Skeletal muscle cell (primary cell): ENCODE measurements at places on chromosomes 1 and 21.
A peak's percentile ranks its signal among the peaks of the same experiment; 100 is the strongest.

DNA sequence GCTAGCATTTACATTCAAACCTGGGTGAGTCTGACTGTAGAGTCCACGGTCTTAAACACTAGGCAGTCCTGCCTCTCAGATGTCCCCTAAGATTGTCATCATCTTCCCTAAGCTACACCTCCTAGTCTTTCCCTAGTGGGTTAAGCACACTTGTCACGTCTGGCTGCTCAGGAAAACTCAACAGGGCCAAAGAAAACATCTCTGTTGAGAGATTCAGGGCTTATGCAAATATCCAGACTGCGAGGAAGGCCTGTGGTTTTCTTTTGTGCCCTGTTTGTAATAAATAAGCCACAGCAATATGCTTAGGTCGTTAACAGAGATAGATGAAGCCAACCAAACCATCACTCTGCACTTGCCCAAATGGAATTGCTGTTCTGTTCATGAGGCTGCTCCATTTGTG is 472.6 kb upstream of the DEPDC1 start:
- DNase-seq = no peak

GRCh38 chr1:156704930-156705320 is 458 bp downstream of the CRABP2 start:
- no peak for DNase-seq

- DNase-seq = no peak
Measured at GRCh38 chr1:184416481-184416880, 29.7 kb downstream of the C1orf21 start.

GRCh38 chr1:2143814-2144500 is 50.6 kb downstream of the FAAP20 start:
- no peak for DNase-seq

GRCh38 chr1:53986458-53986857 is 31.5 kb downstream of the LDLRAD1 start:
- DNase-seq = no peak

DNA sequence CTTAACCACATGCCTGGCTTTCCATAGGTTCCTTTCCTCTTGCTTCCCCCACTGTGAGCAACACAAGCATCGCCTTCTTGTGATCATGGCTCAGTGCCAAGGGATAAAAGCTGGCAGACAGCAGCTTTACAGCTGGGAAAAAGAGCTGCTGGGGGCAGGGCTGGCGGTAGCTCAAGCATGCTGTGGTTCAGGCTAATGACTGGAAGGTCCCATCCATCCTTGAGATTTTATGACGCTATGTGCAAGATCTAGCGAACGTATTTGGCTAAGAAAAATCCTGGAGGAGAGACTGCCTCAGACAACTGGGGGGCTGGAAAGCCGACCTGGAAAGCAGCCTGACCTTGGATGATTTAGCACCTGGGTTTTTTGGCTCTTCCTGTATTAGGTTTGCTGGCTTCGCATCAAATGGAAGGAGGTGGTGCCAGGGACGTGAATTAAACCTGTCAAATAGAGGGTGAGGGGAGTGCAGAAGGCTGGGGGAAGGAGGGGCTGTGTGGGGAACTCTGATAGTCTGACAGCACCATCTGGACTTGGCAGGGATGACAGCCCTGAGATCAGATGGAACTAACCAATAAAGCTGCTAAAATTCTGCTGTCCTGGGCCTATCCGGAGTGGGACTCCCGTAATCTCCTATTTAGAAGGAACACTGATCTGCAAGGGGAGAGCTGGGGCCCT is 34.8 kb downstream of the ZMYND12 start:
- DNase-seq = peak; percentile 95

- DNase-seq = no peak
Measured at GRCh38 chr1:150388241-150388640, 24.3 kb downstream of the RPRD2 start.

GRCh38 chr1:40423264-40423642 is 27.0 kb upstream of the ZFP69B start:
- no peak for DNase-seq

DNA sequence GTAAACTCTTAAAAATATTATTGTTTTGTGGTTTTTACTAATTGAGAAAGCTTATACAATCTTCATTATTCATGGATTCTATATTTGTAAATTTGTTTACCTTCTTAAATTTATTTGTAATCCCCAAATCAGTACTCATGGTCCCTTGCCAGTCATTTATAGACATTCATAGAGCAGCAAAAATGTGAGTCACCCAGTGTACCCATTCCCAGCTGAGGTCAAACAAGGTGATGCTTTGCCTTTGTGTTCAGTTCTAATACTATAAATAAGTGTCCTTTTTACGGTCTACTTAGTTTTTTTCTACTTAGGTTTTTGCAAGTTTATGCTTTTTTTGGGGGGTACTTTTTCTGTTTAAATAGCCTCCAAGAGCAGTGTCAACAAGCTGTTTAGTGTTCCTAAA is 36.1 kb downstream of the SORT1 start:
- no peak for DNase-seq

- DNase-seq = no peak
Measured at GRCh38 chr1:211842518-211842917, 12.0 kb upstream of the LPGAT1 start.

GRCh38 chr1:48333316-48333715 is 110.8 kb downstream of the SLC5A9 start:
- no peak for DNase-seq

GRCh38 chr1:228031276-228031995 is 24.6 kb downstream of the WNT3A start:
- DNase-seq = no peak

DNA sequence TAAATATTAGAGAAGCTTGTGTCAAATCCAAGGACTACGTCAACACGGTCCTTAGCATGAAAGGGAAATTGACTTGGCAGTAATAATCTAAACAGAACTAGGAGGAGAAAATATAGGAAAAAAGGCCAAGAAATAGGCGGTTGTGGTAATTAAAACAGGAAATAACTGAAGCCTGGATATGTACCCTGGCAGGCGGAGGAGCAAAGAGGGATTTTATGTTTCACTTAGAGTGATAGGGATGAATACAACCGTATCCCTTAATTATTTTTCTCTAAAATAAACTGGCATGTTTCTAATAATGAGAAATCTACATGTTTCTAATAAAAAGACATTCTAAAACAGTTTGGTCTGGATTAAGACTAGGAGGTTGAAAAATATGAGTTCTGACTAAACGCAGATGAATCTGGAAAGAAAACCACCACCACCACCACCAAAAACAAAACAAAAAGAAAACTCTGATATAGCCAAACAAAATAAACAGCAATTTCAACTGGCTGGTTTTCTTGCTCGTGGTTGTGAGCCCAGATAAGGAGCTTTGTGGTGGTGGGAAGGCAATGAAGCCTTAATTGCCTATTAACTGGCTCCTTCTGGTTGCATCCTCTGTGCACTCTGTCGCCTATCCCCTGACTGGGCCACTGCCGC is 334.2 kb upstream of the SNX7 start:
- DNase-seq = no peak

DNA sequence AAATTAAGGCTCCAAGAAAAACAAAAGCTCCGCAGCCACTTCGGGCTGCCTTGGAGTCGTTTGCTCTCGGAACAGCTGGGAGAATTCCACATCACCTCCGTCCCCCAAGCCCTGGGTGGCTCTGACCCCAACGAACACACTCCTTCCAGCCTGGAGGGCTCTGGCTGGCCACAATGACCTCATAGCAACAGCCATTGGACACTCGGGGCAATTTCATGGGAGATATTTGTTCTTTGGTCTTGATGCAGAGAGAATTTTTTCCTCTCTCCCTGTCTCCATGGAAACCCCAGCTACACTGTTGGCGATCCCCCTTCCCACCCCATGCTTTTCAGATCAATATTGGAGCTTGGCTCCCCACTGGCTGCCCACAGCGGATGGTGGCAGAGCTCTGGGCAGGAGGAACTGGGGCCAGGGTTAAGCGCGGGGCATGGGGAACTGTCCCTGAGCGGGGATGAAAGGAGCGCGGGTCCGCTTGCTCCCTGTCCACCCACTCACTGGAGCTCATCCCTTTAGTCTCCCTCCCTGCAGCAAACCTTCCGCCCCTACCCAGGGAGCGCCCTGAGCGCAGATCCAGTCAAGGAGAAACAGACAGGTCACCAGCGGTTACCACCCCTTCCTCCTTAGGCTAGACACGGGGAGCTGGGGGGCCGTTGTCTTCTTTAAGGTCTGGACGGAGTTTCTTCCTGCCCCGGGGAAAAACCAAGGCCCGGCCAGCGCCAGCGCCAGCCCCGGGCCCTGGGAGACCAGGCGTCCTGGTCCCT is 1.2 kb downstream of the WNT4 start:
- no peak for DNase-seq

- DNase-seq = no peak
Measured at GRCh38 chr1:115454837-115455511, 116.9 kb upstream of the NGF start.

DNA sequence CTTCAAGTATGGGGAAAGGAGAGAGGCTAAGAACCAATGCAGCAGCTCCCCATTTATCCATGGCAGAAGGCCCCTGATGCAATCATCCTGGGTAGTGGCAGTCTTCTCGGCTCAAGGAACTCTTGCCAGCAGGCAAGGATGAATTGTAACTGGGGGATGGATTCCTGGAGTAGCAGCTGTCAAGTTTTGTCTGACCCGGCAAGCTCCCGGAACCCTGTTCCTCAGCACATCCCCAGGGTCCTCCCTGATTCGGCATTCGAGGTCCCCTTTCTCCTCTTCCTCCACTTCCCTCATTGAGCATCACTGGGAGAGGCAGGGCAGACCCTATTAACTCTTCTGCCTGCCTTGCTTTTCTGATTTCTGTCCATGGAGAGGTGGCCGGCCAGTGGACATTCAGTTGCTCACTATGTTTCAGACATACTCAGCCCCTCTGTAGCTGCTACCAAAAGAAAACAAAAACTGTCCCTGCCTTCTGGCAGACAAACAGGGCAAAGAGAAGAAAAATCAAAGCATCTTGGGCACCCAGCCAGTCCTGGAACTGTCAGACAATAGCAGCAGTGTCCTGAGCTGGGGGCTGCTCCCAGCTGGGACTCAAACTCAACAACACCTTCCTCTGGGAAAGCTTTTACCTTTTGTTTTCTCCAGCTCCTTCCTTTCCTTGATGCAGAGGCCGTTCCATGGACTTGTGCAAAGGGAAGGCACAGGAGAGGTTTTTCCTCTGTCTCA is 5.6 kb upstream of the PTCH2 start:
- no peak for DNase-seq

DNA sequence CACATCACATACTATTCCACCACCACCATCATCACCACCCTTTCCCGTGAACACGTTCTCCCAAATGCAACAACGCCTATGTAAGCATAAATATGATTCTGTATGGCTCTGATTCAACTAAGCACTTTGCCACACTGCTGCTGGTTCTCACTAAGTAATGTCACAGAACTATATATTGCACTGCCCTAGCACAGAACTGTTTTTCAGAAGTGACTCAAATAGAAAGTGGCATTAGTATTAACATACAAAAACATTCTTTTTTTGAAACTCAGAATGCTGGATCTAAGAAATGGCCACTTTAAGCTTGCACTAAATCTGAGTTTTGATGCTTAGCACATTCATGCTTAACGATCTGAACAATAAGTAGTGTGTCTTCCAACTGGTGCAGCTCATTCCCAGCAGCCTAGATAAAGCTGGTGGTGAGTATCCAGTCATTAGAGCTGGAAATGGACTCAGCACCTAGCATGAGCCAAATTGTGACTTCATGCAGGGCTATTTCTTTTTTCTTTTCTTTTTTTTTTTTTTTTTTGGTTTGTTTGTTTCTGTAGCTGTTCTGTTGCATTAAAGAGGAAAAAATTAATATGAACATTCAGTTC is 46.2 kb upstream of the ZC3H11B start:
- no peak for DNase-seq

GRCh38 chr1:36965275-36966159 is 68.8 kb downstream of the GRIK3 start:
- no peak for DNase-seq

- no peak for DNase-seq
Measured at GRCh38 chr1:216332462-216332861, 90.8 kb downstream of the USH2A start.

DNA sequence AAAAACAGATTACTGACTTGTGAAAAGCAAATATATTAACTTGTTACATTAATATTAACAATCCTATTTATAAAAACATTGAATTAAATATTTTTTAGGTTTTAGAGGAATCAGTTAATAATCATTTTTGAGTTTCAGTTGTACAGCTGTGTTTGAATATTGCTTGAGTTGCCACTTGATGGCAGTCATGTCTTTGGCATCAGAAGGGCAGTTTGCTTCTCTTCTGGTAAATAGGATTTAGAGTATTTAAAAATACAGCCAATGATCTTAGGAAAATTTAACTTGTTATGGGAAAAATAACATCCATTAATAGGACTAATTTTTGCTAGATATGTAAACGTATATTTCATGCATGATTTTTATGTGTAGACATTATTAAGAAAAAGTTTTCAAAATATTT is 234.1 kb downstream of the NCAM2 start:
- peak; percentile 21 for DNase-seq

GRCh38 chr1:191913260-191913977 is 244.8 kb upstream of the RGS18 start:
- DNase-seq = no peak

DNA sequence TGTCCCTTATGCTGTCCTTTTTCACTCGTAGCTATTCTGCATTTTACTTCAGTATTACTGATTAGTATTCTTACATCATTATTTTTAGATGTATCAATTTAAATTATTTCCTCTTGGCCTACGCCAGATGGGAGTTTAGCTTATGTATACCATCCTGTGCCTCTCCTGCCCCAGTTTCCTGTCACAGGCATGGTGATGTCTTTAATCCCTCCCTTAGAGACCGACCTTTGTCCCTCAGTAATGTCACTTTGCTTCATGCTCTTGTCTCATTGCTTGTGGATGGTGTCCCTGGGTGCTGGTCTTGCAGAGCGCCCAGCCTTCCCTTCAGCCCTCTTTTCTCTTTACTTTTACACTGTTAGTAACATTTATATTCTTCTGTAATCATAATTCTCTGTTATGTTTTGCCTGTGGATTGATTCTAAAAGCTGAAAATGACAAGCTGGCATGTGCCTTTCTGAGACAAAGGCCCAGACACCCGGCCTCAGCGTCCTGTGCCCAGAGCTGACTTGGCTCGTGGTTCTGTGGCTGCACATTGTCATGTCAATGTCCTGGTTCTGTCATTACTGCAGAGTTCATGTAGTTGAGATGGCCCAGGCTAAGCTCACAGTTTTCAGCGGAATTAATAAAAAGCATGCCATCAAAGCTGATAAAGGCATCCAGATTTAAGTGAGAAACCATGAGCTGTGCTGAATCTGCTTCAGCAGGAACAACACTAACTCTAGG is 100.7 kb downstream of the MTR start:
- no peak for DNase-seq

DNA sequence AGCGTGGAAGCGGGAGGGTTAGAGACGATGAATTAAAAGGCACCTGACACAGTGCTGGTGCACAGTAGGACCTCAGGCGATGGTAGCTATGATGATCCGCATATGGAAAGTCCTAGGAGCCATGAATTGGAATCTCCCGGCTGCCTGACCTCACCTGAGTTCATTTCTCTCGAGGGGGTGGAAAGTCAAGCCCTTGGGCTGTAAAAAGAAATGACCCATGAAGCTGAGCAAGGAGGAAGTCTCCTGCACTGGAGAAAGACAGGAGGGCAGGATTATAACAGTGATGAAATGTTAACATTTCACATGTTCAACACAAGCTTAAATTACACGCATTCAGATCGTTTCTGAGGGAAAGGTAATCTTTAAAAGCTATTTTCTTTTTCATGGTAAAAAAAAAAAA is 481.2 kb downstream of the MATN1 start:
- no peak for DNase-seq

- DNase-seq = no peak
Measured at GRCh38 chr1:111847466-111847865, 91.8 kb downstream of the DDX20 start.
